ENCODE measurements at places on chromosomes 7 and 10.

- DNase-seq = no peak
These were observed 55.2 kb upstream of the RPA3 start for GRCh38 chr7:7773334-7774309.

DNA sequence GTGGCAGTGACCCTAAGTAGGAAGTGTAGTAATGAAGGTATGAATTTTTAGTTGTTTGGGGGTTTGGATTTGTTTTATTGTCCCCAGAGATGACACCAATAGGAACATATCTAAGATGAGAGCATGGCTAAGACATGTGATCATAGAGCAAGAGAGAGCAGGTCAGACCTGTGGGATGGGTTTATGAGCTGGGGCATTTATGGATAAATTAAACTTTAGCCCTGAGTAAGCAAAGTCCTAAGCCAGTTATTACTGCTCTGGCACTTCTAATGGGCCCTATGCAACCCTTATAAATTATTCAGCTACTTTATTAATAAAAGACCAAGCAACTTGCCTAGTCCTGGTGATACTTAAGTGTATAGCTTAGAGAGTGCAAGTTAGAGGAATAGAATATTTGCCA lies 85.1 kb downstream of the LRRC4 start:
- DNase-seq = no peak

GRCh38 chr10:44628921-44629320 lies 244.0 kb upstream of the CXCL12 start:
- no peak for DNase-seq

DNA sequence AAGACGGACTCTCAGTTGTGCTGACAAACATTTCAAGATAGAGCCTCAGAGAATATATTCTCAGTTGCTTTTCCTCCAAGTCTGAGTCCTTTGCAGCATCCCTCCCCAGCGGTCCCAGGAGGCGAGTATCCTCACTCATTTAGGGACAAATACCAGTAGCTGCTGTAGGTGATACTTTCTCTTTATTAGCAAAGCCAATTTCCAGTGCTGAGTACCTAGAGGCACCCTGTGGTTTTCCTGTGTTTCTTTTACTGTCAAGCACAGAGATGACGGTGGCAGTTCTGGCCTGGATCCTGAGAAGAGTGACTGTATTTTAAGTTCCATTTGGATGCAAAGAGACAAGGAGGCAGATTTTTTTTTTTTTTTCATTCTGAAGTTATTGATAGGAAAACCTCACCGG lies 1058.4 kb downstream of the SORCS3 start:
- no peak for DNase-seq

GRCh38 chr7:18109762-18110161 lies 82.1 kb upstream of the PRPS1L1 start:
- DNase-seq = no peak

DNA sequence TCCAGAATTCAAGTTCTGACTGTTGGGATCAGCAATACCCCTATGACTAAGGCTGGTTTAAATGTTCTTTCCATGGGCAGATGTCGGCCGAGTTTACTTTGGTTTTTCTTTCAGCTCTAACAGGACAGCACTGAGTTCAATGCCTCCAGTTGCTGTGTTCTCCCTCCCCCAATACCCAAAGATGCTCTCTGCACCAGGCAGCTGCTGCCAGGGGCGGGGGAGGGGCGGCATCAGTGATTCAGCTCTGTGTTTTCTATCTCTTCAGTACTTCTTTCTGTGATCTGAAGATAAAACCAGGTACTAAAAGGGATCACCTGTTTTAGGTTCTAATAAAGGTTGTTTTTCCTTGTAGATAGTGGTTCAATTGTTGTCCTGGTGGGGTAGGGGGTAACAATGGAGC lies 576.7 kb upstream of the POT1 start:
- DNase-seq = no peak

DNA sequence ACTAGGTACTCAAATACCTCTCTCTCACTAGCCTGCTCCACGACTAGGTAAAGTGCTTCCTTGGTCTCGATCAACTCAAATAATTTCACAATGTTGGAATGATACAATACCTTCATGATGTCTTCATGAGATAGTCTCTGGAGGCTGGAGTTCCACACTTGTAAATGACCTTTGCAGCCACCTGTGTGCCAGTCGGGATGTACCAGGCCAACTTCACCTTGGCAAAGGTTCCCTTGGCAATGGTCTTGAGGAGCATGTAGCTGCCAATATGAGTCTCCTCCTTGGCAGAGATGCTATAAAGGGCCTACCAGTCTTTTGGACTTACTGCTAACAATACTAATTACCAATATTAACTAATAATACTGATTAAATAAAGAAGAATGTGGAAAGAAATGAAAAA lies 42.5 kb upstream of the EEPD1 start:
- DNase-seq = no peak

GRCh38 chr7:31758755-31759154 lies 71.7 kb downstream of the PPP1R17 start:
- no peak for DNase-seq

DNA sequence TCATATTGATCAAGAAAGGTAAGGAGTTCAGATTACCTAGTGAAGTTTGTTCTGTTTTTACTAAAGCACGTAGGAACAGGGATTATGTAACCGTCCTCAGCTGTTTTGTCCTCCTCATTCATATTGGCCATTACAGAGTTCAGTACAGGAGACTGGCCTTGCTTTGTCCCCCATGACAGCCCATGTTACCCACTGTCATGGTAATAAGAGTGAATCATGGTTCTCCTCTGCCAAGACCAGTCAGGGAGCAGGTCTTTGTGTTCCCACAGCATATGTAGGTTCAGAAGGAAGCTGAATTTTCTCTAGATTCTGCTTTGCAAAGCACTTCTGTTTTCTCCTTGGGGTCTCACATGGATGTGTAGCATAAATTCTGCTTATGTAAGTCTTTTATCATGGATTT lies 106.2 kb upstream of the GPR141 start:
- no peak for DNase-seq

DNA sequence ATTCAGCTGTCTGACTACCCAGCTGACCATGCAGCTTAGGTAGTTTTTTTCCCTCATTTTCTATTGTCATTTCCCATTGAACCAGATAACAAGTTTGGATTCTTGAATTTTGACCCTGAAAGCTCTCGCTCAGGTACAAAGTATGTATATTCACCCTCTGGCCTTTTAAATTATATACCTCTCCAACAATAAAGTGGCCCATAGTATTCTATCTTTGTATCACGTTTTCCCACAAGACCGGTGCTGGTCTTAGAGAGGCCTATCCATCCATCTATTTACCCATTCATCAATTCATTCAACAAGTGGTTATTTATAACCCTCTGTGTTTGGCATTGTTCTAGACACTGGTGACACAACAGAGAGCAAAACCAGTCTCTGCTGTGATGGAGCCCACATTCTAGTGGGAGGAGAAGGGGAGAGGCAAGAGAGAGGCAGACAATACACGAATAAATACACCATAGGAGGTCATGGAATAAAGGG lies 35.2 kb upstream of the NPSR1 start:
- DNase-seq = no peak

DNA sequence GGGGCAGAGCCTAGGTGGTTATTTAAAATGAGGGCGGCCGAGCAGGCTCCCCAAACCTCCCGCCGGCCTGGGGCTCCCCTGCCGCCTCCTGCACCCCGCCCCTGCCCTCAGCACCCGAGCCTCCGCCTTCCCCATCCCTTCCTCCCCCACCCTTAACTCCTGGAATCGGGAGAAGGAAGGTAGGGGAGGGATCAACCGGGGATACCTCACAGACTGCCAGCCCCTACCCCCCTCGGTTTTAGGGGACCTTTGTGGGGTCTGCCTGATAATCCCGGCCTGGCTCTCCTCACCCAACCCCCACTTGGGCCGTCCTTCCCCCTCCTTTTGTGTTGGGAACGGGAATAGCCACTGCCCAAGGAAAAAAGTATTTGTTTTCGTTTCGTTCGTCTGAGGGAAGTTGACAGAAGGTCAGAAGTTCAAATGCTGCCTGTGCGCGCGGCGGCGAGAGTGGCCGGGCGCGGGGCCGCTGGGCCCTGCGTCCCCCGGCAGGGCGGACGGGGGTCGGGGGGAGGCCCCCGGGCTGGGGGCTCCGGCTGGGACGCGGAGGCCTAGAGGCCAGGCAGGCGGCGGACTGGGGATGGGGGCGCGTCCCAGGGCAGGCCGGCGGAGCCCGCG lies 2.8 kb downstream of the SHH start:
- DNase-seq = no peak

DNA sequence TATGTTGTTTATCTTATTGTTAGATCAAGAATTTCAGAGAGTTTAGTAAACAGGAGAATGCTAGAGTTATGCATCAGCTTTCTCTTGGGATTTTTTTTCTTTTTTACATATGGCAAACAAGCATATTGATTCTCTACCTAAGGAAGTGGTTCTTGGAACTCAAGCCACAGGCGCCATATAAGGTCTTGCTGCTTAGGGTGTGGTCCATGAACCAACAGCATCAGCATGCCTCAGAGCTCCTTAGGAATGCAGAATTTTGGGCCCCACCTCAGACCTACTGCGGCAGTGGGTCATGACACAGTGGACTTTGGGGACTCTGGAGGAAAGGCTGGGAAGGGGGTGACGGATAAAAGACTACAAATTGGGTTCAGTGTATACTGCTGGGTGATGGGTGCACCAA lies 230.8 kb downstream of the SKAP2 start:
- no peak for DNase-seq

DNA sequence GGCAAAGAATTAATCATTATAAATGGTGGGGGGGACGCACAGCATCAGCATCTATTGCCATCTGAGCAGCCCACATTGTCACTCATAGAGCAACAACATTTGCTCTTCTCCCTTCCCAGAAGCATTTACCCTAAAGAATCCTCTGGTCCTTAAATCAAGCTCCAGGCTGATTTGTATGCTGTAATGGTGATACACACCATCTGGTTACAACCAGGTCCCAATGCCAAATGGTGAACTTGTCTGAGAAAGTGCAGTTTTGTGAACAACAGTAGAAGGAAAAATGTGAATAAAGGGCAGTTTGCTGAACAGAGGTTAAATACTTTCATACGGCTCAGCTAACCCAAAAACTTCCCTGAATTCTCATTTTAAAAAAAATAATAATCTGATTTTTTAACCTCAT lies 38.8 kb upstream of the TCF7L2 start:
- DNase-seq = no peak

- DNase-seq = no peak
These were observed 20.4 kb downstream of the KNDC1 start for GRCh38 chr10:133180192-133180964.

DNA sequence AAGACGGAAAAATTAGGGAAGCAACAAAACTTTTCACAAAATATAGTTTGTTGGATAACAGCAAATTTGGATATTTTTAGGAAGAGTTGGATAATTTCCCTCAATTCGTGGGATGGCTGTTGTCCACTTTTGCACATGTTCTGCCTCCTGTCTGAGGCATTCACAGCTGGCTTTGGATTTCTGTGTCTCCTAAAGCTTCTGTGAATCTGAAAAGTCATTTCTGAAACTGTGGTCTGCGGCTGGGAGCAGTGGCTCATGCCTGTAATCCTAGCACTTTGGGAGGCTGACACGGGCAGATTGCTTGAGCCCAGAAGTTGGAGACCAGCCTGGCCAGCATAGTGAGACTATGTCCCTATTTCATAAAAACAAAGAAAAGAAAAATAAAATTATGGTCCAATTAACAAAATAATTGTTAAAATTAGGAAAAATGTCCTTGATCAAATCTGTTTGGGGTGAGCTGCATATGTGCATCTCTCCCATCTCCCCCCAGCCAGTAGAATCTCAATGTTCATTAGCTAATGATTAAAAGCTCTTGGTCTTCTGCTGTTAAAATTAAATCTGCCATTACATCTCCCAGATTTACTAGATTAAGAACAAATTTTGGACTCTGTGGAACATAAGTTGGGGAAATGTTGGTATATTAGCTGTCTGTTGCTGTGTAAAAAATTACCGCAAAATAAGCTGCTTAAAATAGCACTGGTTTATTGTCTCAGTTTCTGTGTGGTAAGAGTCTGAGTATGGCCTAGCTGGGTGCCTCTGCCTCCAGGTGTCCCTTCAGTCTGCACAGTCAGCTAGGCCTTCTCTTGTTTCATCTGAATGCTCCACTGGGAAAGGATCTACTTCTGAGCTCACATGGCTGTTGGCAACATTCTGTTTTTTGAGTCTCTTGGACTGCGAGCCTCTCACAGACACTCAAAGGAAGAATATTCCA lies 332.0 kb upstream of the FZD1 start:
- DNase-seq = no peak

DNA sequence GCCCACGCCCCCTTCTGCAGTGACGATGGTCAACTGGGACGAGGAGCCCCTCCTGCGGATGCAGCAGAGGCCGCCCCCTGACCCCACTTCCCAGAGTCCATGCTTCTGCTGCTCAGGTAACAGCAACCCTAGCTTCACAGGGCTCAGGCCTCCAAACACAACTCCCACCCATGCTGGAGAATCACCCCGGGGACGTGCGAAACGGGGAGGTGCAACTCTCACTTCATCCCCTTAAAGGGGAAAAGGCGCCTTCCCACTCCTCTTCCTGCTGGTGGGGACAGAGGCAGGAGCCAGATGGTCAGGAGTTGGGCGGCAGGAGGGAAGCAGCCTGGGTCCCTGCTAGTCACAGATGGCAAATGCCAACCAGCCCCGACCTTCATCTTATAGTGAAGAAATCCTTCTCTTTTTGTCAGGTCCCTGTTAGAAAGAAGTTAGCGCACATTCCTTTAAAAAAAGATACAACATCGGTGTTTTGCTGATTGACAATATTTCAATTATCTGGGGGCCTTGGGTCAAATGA lies 155.4 kb downstream of the DIP2C start:
- DNase-seq = no peak

DNA sequence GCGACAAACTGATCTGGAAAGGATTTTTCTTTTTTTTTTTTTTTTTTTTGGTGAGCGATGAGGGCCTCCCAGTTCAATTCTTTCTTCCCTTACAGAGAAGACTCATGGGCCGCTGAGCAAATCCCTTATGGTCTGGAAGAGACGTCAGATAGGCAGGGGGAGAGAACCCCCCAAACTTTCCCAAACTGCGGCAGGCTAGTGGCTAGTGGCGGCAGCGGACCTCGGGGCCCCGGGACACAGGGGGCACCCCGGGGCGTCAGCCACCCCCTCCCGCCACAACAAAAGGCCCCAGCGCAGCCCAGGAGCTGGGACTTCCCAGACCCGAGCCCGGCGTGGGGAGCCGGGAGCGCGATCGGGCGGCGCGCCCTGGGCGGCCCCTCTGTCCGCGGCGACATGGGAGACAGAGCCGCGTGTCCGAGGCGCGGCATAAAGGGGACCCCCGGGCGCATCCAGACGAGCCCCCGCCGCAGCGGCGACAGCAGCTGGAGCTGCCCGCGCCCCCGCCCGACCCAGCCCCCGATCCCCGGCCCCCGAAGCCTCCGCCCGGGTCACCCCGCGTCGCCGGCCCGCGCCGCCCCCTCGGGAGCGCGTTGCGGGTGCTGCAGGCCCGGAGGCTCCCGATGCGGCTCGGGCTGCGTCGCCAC lies 755 bp downstream of the FAM171A1 start:
- peak; percentile 13 for DNase-seq

DNA sequence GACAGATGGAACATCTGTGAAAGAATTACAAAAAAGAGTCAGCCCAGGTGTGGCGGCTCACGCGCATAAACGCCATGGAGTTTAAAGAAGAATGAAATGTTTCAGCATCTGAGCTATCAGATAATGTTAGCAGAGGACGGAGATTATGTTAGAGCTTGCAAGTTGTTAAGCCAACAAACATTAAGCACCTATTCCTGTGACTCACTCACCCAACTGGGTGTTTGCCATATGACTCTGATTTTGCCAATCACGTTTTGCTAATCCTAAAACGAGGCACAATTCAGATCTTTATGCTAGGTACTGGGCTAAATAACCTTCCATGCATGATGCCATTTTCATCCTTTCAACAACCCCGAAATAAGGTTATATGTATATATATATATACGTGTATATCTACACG lies 29.0 kb upstream of the CCNY start:
- no peak for DNase-seq

Measured in activated CD4-positive, alpha-beta T cell treated with anti-CD3 and anti-CD28 coated beads for 48 hours (primary cell).